Germinal center (tissue), 1 donor: ENCODE measurements at places on chromosomes 3 and 15.

- DNase-seq: peak; percentile 33
These were observed 951 bp downstream of the FNDC3B start for GRCh38 chr3:172040078-172040980.

GRCh38 chr3:108114423-108115065 is 23.7 kb upstream of the CD47 start:
- no peak for DNase-seq

DNA sequence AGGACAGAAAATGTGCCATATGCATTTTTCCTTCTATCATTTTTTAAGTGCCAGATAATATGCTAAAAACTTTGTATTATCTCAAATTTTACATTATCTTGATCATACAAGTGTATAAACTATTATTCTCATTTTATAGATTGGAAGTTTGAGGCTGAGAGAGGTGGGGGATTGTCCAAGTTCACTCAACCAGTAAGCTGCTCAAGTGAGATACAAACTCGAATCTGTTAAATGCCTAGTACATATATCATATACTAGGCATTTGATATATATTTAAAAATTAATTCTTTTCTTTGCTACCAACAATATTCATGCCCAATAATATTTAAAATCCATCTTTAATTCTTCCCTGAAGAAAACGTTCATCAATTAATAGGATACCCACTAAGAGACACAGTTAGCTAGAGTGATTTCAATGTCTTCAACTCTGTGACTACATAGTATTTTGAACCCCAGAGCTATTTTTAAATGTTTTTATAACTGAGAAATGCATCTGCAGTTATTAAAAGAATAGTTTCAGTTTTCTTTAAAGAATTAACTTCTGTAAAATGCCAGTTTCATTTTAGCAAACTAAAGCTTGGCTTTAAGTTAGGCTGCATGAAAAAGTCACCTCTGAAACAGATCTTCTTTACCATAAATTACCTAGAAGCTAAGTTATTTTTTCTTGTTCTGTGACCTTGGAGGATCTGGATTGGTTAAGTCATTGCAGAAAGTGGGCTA is 40.4 kb downstream of the IQCB1 start:
- DNase-seq: peak; percentile 12

GRCh38 chr15:67164401-67164791 is 90.1 kb downstream of the AAGAB start:
- no peak for DNase-seq

GRCh38 chr3:12040902-12041301 is 36.7 kb downstream of the SYN2 start:
- no peak for DNase-seq

GRCh38 chr3:124434176-124434575 is 296.1 kb upstream of the UMPS start:
- DNase-seq: no peak

DNA sequence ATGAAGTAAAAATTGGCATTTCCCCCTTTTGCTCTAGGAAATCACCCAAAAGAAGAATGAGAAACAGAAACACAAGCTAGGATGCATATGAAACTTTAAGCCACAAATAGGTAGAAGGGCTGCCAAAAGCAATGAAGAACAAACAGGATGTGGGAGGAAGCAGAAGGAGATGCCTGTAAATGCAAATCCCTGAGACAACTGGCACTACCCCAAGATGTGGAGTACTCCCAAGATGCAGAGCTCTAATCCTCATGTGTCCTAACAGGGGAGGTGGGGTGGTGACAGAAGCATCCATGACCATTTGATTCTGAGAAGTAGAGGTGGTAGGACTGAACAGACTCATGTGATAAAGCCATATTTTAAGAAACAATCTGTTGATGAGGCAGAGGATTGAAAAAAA is 31.9 kb upstream of the ZNF280D start:
- DNase-seq: no peak

DNA sequence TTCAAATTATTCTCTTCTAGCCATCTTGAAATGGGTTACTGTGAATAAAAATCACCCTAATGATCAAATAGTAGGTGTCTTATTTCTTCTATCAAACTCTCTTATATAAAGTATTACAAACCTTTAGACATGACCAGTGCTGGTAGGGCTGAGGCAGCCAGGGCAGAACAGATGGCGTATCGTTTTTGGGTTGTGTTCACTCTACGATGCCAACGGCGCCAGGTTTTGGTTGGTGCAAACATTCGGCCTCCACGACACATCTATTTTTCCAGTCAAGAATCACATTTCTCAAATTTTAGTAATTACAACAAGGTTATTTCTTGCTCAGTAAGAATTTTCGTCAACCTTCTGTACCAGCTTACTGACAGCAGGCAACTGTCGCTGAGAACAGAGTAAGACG is 2.2 kb downstream of the RPL4 start:
- no peak for DNase-seq

- DNase-seq: no peak
These were observed 231.0 kb downstream of the ITPR1 start for GRCh38 chr3:4724051-4724629.

DNA sequence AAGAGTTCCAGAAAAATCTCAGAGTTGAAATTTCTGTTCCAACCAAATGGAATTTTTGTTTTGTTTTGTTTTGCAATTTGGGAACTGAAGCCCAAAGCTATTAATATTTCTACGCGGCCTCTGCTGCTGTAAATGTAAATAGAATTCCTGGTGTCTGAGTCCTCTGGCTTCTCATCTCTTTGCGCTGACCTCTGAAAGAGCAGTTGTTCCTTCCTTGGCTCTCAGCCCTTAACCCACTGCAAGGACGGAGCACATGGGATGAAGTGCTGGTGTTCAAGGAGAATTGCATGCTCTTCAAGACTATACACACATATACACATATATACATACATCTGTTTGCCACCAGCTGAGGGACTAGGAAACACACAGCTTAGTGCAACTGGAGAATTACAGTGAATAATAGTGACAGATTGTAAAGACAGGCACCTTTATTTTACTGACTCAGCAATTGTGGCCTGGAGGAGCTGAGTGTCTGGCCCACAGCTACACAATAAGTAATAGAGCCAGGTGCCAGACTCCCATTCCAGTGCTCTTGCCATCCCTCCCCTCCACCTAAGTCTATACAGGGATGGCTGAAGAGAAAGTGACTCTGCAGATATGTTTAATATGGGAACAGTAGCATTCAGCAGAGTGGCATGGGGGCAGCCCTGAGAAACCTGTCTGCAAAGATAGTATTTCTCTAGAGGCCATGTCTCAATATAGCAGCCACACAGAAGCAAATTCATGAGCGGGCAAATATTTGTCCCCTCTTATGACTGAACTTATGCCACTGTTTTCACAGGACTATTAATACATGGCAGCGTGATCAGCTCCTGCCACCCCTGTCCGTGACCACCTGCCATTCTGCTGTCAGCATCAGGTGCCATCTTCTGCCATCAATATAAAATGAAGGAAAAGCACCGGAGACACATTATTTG is 42.3 kb downstream of the NEK10 start:
- DNase-seq: no peak

DNA sequence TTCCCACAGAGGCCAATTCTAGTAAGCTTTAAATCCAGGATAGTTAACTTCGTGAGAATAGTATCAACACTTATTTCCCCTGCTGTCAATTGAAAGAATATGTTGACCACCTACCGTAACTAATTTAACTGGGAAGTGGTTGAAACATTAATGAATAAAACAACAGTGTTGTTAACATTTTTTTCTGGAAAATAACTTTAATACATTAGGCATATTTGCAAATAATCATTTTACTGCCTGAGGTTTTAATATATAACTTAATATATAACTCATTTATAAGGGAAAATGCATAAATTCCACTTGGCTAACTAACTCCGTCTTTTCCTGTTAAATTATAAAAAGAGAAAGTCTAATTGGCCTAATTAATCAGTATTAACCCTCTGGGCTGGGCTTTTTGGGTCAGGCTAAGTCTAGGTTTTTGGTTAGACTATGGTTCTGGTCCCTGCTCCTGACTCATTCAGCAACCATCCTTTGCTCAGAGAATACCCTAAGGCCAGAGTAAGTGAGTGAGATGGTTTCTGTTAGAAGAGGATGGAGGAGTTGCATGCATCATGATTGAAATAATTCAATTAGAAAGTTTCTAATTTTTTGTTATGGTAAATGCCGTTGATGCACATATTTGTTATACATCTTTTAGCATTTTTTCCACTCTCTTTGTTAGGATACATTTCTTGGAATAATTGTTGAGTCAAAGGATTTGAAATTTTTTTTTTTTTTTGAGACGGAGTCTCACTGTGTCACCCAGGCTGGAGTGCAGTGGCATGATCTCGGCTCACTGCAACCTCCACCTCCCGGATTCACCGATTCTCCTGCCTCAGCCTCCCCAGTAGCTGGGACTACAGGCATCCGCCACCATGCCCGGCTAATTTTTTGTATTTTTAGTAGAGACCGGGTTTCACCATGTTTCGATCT is 10.8 kb upstream of the SKIL start:
- no peak for DNase-seq

DNA sequence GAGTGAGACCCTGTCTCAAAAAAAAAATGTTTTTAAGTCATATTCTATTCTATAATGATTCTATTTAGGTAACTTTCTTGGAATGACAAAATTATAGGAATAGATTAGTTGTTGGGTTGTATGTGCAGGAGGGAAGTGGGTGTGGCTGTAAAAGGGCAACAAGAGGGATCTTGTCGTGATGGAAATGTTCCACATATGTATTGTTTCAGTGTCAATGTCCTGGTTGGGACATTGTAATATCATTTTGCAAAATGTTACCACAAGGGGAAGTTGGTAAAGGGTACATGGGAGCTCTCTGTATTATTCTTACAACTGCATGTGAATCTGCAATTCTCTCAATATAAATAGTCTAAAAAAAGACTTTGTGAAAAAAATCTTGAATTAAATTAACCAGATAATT is 14.3 kb upstream of the ABHD5 start:
- DNase-seq: no peak

DNA sequence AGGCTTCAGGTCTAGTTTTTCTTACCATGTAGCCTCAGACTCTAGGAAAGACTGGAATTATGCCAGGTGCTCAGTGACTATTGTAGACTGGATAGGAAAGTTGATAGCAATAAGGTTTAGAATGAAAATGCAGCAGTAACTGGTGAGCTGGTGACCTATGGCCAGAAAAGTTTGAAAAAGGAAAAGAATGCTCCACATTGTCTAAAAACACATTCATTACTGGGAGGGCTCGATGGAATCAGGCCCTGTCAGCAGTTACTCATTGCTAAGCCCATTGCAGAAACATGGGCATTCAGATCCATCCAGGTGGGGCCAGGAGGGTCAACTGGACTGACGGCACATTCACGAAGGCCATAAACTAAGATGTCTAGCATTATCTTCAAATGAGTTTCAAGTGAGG is 8.7 kb upstream of the MBNL1 start:
- no peak for DNase-seq

DNA sequence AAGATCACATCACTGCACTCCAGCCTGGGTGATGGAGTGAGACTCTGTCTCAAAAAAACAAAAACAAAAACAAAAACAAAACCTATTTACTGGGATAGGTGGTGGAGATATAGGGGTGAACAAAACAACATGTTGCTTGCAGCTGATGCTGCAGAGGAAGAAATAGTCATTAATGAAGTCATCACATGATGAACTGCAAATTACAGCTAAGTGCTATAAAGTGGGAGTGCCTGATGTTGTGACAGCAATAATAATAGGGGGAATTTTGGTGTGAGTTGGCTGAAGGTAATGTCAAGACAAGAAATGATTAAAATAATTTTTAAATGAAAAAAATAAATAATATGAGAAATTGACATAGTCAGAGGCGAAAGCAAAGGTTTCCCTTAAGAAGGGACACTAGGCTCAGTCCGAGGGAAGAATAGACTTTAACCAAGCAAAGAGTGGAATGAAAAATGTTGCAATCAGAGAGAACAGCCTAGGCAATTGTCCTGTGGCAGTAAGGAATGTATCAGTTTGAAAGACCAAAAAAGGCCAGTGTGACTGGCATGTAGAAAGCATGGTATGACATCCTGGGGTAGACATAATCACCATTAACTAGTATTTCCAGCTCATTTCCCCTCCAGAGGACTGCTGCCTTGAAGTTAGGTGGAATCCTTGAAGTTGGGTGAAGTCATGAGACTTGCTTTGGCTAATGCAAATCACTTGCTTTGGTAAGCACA is 14.7 kb upstream of the PIK3CB start:
- no peak for DNase-seq

- peak; percentile 8 for DNase-seq
These were observed 31.6 kb upstream of the SLC35G2 start for GRCh38 chr3:136787349-136787748.

GRCh38 chr15:59360305-59360704 is 12.4 kb downstream of the MYO1E start:
- DNase-seq: no peak

DNA sequence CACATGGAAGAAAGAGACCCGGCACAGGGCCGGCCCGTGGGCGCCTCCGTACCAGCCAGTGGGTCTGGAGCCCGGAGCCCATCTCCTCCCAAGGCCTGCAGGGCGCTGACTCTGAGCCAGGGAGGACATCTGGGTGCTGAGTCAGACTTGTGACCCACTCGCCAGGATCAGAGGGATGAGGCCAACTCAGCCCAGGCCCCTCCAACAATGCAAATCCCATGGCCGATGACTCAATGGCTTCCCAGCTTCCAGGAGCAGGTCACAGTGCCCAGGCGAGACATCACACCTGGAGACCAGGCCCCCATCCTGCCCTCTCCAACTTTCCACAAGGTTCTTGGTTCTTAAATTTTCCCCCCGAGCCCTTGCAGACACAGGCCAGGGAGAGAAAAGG is 95.1 kb downstream of the LRIG1 start:
- DNase-seq: no peak

GRCh38 chr3:166713787-166714186 is 666.3 kb downstream of the ZBBX start:
- DNase-seq: no peak

- no peak for DNase-seq
These were observed 65.0 kb downstream of the EXOG start for GRCh38 chr3:38560996-38561717.

GRCh38 chr15:60840306-60840702 is 361.4 kb upstream of the ICE2 start:
- no peak for DNase-seq

DNA sequence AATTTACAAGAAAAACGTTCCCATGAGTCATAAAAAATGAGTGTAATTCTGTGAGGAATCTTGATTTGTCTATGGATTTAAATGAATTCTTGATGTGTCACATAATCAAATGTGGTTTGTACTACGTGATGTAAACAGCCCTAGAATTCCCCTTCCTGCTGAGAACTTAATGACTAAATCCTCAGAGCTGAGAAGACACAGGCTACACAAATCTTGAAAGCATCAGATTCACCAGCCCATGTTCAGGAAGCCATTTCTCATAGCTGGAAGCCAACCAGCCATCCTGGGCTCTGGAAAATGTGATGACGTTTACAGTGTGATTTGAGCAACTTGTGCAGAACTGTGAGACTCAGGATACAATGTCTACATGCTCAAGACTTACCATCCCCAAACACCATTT is 193.7 kb upstream of the MME start:
- no peak for DNase-seq

GRCh38 chr3:53815067-53815466 is 31.2 kb downstream of the CHDH start:
- no peak for DNase-seq

- no peak for DNase-seq
These were observed 17.2 kb downstream of the TMOD3 start for GRCh38 chr15:51846463-51847230.
